HT1080 (cell line): ENCODE measurements at places on chromosomes 2 and 18. TPM values are rescaled to one million over a fixed set of nuclear protein-coding genes. Genes with fewer than 3 reads are reported as not detected.

Gene UGT1A4
- total RNA-seq: not detected in 2 replicates

GRCh38 chr2:32436150-32436549 is 79.3 kb downstream of the BIRC6 start:
- peak; percentile 61 for DNase-seq

- DNase-seq: no peak
Measured at GRCh38 chr18:32420084-32420750, 50.5 kb downstream of the GAREM1 start.

- DNase-seq: no peak
Measured at GRCh38 chr2:146997945-146998344, 846.9 kb upstream of the ACVR2A start.
